ENCODE measurements at places on chromosomes 11 and 22. TPM values are rescaled to one million over a fixed set of nuclear protein-coding genes. Genes with fewer than 3 reads are reported as not detected.

GRCh38 chr11:70065318-70066135, 12.6 kb upstream of the ANO1 start:
- peak; percentile 63 for DNase-seq

- DNase-seq: peak; percentile 89
These were observed 1.5 kb upstream of the WNT11 start for GRCh38 chr11:76207642-76208401.

DNA sequence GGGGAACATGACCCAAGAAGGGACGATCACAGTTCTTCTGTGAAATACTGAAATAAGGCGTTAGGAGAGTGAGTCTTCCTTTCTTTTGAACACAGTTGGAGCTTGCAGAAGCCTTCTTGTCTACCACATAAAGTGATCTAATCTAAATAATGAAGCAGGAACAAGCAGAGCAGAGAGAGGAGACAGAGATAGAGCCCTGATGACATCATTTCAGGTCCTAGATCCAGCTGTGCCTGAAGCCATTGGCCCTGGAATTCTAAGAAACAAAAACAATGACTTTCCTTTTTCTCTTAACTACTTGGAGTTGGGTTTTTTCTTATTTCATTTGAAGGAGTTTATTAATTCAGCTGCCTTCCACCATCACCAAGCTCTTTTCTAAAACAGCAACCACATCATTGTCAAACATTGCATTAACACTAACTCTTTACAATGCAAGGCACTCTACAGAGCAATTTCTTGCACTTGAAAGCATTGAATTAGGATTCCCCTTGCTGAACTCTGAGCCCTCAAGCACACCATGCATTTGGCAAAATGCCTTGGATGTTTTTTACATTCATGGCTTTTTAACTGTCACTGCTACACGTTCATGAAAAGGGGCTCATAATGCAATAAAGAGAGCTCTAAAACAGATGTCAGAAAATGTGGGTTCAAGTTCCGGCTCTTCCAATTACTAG, 117.2 kb upstream of the TIMP3 start:
- DNase-seq: no peak

DNA sequence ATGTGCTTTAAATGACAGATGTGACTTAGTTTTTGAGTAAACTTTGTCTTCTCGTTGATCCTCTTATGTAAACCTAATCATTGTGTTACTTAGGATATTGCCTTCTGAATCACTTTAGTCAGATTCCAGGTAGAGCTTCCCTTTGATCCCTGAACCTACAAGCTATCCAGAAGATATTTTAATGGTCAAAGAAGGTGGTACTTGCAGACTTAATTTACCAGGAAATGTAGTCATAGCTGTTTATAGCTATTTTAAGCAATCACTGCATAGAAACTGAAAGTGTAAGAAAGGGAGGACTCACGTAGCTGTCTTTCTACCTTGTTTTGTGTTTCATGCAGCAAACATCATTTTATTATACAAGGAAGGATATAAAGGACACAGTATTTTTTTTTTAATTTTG, 189.5 kb downstream of the DDX10 start:
- no peak for DNase-seq

NCAM1 gene
- total RNA-seq: 21.7 TPM

- no peak for DNase-seq
These were observed 1278.0 kb upstream of the CNTN5 start for GRCh38 chr11:97742717-97743116.

APOL5 gene
- total RNA-seq: not detected

ZFP91 gene
- 43.6 TPM for total RNA-seq

DNA sequence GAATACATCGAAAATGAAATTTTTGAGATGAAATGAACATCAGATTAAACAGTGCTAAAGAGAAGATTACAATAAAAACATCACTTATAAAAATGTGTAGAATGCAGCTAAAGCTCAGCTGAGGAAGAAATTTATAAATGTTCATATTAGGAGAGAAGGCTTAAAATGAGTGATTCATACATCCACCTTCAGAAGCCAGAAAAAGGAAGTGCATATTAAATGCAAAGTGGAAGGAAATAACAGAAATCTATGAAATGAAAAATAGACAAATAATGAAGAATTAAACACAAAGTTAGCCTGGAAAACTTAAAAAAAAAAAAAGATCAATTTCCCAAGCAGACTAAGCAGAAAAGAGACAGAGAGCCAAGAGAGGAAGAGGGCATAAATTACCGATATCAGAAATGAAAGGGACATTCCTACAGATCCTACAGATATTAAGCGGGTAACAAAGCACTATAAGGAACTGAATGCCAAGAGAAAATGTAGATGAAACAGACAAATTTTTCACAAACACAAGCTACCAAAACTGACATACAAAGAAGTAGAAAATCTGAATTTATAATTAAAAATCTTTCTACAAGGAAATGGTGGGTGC, 7.2 kb upstream of the MOB2 start:
- DNase-seq: no peak

- peak; percentile 99 for DNase-seq
These were observed at the start of gene FHIP1B for GRCh38 chr11:6234387-6235107. FHIP1B (minus strand) TSS chr11:6234636; CDS start chr11:6224516, 10,120 bp downstream.

CEND1 gene
- 0.89 TPM for total RNA-seq

SHANK2 gene
- 49.4 TPM for total RNA-seq

GRCh38 chr11:103798026-103798425, 238.4 kb upstream of the DDI1 start:
- no peak for DNase-seq

DNA sequence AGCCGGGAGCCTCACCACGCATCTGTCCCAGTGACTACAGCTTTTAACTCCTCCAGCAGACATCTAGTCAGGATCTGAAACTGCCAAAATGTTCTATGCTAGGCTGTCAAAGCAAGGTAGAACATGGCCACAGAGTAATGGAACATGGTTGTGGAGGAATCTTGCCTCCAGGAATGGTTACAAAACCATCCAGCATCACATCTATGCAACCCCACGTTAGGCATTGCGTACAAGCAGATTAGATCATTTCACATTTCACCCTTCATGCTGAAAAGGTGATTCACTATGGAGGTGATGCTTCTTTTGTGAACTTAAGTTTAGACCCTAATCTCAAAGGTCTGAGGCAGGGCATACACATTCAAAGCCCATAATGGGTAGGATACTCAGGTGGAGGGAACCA, 103.0 kb downstream of the PARVA start:
- no peak for DNase-seq

GNAZ gene
- total RNA-seq: 8.7 TPM

C22orf15 gene
- 1.7 TPM for total RNA-seq

- DNase-seq: no peak
These were observed 195.1 kb upstream of the PLET1 start for GRCh38 chr11:112455791-112456190.

GRCh38 chr11:363948-364761, 5.1 kb upstream of the B4GALNT4 start:
- DNase-seq: no peak

OR4A16 gene
- not detected for total RNA-seq

OR5P2 gene
- 0.26 TPM for total RNA-seq

VSIG2 gene
- 8.7 TPM for total RNA-seq

DNA sequence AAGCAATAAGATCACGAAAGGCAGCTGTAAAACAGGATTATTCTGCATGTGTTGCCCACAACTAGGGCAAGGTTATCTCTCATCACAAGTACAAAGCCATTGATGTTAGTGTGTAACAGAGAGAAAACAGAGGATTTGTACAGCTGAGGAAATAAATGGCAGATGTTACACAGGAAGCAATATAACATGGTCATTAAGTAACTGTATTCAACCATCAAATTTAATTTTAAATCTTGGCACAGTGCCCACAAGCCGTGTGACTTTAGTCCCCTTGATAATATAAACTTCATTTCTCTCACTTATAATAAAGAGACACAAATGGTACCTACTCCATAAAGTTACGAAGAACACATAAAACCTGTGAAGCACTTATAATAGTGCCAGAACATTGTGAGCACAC, 17.3 kb downstream of the OR51E2 start:
- DNase-seq: no peak

PCF11 gene
- total RNA-seq: 65.1 TPM

GRCh38 chr11:73249853-73250783, 22.0 kb upstream of the P2RY6 start:
- no peak for DNase-seq

DNA sequence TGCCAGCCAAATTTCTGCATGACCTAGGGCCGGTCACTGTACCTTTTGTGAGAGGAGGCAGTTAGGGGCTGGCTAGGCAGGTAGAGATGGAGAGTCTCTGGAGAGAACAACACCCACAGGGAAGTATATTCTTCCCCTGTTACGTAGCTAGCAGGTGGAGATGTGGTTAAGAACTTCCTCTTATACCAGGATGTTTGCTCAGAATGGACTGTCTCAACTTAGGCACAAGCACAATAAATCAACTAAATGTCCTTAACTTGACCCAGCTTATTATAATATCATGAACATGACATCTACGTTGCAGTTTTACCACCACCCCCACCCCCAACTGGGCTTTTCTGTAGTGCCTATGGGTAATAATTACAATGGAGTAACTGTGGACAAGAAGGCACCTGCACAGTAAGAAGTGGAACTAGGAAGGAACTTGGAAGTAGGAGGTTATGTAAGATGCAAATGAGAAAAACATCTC, 60.7 kb upstream of the MPEG1 start:
- no peak for DNase-seq

DNA sequence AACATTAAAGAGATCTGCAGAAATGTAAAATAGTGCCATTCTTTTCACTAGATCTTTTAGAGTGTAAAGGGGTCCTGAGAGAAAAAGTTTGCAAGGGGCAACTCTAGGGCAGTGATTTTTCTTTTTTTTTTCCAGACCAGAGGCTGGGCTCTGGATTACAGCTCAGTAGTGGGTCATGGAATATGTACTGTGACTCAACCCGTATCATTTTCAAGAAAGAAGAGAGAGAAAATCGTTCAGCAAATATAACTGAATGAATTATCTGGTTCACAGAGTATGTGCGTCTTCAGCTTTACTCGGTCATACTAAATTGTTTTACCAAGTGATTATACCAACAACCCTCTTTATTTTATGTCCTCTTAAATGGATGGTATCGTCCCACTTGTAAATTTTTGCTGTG, 3.8 kb downstream of the CEP57 start:
- DNase-seq: no peak

- DNase-seq: no peak
These were observed 257.1 kb upstream of the TENM4 start for GRCh38 chr11:79697905-79698304.

PKDREJ gene
- 0.05 TPM for total RNA-seq

OR6T1 gene
- not detected for total RNA-seq

DNA sequence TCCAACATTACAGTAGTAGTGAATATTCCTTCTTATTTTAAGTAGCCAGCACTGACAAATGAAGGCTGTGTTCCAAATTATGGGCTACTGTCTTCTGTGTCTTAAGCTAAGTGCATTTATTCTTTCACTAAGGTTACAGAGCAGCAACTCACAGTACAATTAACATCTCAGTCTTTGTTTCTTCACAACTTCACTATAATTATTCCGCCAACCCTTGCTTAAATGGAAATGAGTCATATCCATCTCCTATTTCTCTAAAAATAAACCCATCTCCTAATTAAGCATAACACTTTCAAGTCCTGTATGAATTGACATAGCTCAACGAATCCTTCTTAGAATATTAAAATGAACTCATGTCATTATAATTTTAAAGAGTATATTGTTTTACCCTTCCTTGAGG, 6.7 kb downstream of the ETS1 start:
- no peak for DNase-seq

GRCh38 chr11:94536386-94536785, 7.3 kb upstream of the FUT4 start:
- DNase-seq: no peak

KCTD14 gene
- 1.2 TPM for total RNA-seq

GRCh38 chr22:19047993-19048392, 74.2 kb downstream of the DGCR2 start:
- DNase-seq: no peak

OR52I2 gene
- not detected for total RNA-seq

DGAT2 gene
- total RNA-seq: 5.9 TPM
